ENCODE measurements at places on chromosomes 1 and 21.

DNA sequence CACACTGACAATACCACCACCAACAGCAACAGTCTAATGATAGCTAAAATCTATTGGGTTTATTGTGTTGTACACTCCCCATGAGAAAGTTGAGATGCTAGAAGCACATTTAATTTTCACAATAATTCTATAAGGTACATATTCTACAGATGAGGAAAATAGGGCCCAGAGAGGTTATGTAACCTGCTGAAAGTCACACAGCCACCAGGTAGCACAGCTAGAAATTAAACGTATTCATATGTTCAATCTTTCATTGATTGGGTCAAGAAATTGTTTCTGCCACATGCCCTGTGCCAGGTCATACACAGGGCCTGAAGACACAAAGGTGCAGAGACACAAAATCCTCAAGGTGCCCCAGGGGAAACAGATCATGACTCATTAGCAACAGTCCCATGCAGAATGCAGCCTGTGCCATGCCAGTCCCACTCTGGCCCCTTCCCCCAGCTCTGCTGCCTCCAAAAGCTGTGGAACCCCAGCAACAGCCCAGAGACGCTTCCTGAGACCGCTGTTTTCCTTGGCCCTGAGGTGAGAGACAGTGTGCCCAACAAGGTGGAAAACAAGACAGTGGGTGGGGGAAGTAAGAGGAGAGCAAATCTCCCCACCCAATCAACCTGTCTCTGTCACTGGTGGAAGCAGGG lies 32.1 kb downstream of the GJA4 start:
- no peak for DNase-seq

DNA sequence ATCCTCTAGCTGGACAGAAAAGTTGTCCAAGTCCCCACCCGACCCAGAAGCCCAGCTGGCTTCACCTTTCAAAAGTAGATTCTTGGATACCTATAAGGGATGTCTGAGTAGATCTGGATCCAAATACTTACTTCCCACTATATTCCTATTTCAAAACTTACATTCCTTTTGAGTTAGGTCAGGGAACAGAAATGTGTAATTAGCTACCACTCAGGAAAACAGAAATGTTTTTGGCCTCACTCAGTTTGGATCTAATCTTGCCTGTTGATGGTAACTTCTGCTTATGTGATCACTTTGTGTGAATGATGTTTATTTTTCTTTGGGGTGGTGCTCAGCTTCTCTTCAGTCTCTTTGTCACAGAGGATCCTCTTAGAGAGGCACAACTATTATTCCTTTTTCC lies 814.4 kb upstream of the RGS18 start:
- peak; percentile 16 for DNase-seq

DNA sequence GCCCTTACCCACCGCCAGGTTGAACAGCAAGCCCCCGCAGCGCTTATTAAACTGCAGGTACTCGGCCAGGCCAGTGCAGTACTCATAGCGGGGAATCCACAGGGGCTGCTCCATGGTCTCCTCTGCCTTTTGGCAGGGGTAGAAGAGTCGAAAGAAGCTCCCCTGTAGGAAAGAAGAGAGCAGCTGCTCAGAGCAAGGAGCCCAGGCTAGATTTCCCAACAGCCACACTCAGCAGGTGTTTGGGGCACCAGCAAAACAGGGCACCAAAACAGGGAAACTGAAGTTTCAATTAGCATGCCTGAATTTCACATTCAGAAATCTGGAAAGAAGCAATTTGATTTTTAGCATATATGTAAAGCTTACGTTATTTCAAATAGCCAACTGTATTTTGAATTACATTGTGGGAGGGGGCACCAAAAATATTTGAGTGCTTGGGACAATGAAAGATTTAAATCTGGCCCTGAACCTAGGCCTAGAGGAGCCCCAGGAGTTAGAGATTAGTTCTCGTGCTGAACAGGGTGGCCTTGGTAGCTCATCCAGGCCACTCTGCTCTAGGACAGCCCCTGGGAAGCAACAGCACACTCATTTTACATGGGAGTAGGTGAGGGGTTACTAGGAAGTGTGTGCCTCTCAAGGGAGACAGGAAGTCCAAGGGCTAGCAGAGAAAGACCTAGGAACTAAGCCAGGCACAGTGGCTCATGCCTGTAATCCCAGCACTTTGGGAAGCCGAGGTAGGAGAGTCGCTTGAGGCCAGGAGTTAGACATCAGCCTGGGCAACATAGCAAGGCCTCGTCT lies 8.2 kb downstream of the PAFAH2 start:
- DNase-seq, result no peak

GRCh38 chr1:89807983-89808382 lies 12.8 kb upstream of the LRRC8D start:
- DNase-seq, result no peak

GRCh38 chr1:222926566-222926965 lies 111.7 kb downstream of the DISP1 start:
- peak; percentile 78 for DNase-seq

- no peak for DNase-seq
Observed at GRCh38 chr1:42851960-42852607, 5.7 kb downstream of the ZNF691 start.

- DNase-seq, result no peak
Observed at GRCh38 chr1:26536521-26536920, 7.0 kb downstream of the RPS6KA1 start.

- no peak for DNase-seq
Observed at GRCh38 chr21:31346256-31346821, 2.3 kb upstream of the TIAM1 start.

DNA sequence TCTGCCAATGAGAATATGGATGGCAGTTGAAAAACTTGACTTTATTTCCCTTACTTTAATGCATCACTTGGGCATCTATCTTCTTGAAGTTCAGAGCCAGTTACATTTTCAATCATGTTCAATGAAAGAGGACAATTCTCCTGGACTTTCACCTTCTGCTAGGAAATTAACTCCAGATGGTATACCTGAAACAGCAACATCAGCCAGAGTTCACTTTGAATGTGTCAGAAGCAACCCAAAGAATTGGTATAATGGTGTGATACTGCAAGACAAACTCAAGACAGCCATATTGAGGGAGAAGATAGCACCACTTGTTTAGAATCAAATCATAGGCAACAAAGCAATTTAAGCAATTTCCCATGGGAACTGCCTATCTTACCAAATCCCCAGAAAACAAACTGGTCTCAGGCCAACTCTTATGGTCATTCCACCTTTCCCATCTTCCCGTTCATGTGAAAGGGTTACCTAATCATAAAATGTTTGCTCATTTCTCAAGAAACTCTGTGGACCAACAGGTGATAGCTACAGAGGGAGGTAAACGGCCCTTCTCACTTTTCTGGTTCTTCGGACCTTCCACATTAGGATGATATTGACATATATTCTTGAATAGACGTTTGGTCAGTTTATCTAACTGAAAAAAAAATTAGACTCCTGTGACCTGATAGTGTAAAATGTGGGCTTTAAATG lies 29.7 kb upstream of the C8B start:
- DNase-seq, result no peak

DNA sequence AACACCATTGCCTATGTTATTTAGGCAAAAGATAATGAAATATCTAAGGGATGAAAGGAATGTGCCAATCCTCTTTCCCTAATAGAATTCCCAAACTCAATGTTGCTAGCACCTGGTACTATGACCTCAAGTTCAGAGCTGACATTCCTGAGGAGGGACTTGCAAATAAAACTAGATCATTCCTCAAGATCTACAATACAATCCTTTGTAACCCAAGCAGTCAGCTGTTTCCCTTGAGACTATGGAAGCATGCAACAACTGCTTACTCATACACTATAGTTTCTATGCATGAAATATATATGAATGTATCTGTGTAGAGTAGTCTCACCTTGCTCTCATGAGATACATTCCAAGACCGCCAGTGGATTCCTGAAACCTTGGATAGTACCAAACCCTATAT lies 65.0 kb downstream of the ABL2 start:
- peak; percentile 65 for DNase-seq

DNA sequence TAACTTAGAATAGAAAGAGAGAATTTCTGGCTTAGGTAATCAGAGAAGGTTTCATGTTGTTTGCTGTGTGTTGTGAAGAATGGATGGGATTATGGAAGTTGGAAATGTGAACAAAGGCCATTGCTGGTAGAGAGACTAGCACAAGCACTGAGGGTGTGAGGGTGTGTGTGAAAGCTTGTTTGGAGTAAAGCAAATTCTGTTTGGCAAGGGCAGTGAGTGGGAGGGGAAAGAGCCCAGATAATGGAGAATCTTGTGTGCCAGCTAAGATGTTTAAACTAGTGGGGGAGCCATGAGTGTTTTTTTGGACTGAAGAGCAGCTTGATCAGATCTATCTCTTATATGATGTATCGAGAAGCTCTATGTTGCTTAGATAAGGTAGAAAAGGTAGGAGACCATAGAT lies 107.1 kb downstream of the DISP1 start:
- no peak for DNase-seq

DNA sequence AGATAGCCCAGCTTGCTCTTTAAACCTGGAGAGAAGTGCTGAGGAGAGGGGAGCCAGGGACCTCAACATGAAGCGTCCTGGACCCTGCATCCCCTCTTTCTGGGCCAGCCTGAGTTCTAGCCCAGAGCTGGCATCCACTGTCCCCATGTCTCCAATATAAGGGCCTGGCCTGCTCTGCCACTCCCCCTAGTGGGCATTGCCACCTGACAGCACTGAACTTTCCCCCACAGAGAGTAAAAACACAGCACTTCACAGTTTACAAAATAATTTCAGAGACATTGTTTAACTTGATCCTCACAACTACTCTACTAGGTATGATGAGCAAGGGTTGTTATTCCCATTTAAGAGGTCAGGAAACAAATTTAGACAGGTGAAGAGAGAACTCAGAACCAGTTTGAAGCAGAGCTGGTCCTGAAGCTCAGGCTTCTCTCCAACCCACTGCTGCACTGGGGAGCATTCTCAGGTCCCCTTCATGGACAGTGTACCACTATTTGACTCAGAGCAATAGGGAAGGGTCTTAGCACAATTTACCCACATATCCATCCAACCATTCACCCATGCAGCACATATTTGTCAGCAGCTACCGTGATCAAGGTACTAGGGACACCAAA lies 151.2 kb downstream of the DMRTA2 start:
- no peak for DNase-seq

- no peak for DNase-seq
Observed at GRCh38 chr21:41958886-41959563, 5.2 kb upstream of the C2CD2 start.

GRCh38 chr1:39949891-39950290 lies 5.1 kb upstream of the MFSD2A start:
- no peak for DNase-seq

- no peak for DNase-seq
Observed at GRCh38 chr1:95699149-95699953, 465.3 kb downstream of the RWDD3 start.

GRCh38 chr1:1090424-1091343 lies 16.6 kb upstream of the RNF223 start:
- no peak for DNase-seq

DNA sequence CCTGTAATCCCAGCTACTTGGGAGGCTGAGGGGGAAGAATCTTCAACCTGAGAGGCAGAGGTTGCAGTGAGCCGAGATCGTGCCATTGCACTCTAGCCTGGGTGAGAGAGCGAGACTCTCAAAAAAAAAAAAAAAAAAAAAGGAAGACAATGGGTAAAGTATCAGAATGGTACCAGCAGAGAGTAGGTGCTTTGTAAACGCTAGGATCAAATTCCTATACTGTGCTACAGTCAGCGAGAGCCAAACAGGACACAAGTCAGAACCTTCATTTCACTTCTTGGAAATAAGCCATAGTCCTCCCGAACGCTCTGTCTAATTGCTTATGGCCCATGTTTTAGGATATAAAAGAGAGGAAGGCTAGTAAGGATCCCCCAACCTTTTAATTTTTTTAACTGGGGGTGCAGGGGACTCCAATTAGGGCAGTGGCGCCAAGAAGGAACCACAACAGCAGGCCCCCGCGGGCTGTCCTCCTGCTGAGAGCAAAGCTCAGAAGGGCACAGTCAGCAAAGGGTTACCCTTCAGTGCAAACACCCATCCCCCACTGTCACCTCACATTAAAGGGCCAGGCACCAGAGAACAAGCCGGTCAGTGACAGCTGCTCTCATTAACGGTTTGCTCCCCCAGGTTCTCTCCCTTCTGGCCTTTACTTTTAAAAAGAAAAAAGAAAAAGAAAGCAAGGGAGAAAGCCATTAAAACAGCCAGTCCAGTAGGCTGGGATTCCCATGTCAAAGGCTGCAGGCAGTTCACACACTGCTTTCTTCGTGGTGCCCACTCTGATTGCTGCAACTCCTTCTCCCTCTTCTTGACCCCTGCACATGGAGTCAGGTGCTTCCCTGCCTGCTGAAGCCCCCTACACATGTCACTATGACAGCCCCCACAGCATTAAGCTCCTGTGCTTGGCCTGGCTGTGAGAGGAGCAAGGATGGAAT lies 69.4 kb downstream of the PLPP3 start:
- DNase-seq, result no peak

DNA sequence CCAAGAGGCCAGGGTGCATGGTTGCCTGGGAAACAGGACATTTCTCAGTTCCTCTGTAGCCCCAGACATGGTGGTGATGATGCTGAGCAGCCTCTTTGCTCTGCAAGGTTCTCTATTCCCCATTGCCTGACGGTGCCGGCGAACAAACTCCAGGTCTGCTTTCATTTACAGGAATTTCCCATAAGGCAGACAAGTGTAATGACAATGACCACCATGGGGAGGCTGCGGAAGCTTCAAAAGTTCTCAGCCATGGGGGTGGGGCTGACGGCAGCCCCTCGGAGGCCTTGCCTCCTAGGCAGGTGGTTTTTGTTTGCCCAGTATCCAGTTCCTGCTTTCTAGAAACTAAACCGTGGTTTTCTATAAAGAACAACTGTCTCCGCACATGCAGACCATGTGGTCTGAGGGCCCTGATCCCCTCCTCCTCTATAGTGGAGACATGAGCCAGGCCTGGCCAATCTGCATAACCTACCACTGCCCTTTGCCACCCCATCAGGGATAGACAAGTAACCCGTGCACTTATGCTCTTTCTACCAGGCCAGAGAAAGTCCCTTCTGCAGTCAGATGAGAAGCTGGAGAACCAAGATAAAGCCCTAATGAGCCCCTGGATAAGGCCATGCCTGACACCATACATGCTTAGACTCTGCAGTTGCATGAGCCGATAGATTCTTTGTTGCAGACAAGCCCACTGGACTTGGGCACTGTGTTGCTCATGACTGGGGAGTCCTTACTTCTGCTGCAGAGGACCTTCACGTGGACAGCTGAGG lies 54.1 kb downstream of the LDLRAD2 start:
- no peak for DNase-seq

- DNase-seq, result no peak
Observed at GRCh38 chr1:106925750-106926149, 130.7 kb upstream of the PRMT6 start.

Data from HCEC 1CT (cell line).